Right ventricle myocardium inferior (tissue), 1 donor: ENCODE measurements at places on chromosomes 5 and 9. TPM values are rescaled to one million over a fixed set of nuclear protein-coding genes. Genes with fewer than 3 reads are reported as not detected.

CARTPT gene
- total RNA-seq = not detected

ABLIM3 gene
- 134 TPM for total RNA-seq

DNA sequence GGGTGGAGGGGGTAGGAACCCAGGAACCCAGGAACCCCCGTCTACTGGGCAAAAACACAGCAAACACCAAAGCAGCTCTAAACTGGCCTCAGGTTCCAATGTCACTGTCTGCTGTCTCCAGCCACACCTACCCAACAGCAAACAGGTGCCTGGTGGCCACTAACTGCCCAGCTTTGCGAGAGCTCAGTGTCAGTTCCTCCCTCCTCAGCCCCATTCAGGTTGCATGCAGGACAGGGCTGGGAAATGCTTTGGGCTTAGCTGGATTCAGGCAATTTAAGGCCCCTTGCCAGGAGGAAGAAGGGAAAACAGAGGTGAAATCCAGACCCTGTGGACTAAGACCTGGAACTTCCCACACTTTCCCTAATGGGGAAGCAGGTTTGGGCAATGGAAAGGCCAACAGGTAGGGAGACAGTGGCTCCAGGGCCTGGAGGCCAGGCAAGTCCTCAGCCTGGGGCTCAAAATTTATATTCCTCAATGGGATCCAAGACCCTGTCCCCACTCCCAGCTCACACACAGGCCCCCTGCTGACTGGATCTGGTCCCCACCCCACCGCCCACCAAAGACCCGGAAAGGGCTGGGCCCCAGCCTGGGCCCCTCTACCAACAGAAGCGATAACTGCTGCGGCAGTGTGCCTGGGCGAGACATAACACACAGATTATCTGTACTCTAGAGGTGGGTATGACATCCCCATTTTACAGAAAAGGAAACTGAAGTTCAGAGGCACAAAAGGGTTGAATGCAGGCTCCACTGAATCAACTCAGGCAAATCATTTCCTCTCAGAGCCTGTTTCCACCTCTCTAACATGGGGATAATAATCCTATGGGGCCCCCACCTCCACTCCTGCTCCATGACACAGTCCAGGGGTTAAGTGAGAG, 3.5 kb downstream of the EEIG1 start:
- no peak for DNase-seq

ACTBL2 gene
- total RNA-seq = not detected

DNA sequence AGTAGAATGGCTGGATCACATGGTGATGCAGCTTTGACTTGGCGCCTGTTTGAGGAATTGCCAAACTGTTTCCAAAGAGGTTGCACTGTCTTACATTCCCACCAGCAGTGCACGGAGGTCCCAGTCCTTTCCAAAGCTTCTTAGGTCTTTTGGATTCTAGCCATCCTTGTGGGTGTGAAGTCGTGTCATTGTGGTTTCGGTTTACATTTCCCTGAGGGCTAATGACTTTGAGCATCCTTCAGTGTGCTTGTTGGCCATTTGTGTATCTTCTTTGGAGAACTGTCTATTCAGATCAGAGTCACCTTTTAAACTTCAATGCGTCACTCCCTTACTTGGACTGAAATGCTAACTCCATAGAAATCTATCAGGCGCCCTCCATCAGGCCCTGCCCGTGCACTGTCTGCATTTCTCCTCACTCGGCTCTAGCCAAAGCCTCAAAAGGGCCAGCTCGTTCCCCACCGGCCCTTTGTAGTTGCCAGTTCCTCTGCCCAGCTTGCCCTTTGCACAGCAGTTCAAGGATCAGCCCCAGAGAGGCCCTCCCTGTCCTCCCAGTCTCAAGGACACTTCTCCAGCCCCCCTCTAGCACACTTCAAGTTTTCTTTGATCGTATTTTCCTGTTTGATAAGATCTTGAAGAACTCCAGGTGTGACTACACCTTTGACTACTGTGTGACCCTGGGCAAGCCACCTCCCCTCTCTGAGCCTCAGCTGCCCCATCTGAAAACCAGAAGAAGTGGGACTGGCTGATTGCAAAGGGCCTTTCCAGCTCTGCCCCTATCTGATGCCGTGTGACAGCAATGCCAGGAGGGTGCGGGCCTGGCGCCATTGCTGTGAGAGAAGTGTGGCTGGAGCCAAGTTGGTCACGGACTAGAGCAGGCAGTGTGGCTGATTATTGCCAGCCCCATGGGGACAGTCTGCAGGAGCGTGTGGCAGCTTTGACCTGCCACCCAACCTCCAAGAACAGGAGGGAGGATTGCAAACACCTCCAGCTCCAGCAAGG, 5.6 kb downstream of the HRH2 start:
- peak; percentile 76 for DNase-seq

RFESD gene
- total RNA-seq = 3.0 TPM

GRCh38 chr5:7634837-7635236, 216.1 kb downstream of the CFAP90 start:
- no peak for DNase-seq

FOXD4L4 gene
- total RNA-seq = not detected

UBQLN1 gene
- total RNA-seq = 78.7 TPM

DCAF12 gene
- 17.6 TPM for total RNA-seq

- no peak for DNase-seq
Measured at GRCh38 chr5:131363811-131364506, 100.1 kb downstream of the CDC42SE2 start.

DNA sequence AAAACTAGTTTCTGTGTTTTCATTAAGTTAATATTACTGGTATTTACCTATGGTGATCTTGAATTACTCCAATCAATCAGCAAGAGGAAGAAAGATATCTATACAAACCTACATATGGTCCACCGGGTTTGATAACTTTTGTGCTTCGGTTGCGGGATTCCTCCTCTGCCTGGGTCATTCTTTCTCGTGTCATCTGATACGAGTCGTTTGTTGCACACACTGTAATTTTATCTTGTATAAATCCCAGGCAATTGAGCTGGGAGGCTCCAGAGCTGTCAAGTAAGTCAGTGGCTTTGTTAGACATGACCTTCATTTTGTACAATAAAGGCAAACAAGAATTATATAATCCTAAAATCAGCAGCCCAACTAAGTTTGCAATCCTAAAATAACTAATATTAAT, 48.0 kb downstream of the ELL2 start:
- no peak for DNase-seq

TAF11L10 gene
- not detected for total RNA-seq

DNA sequence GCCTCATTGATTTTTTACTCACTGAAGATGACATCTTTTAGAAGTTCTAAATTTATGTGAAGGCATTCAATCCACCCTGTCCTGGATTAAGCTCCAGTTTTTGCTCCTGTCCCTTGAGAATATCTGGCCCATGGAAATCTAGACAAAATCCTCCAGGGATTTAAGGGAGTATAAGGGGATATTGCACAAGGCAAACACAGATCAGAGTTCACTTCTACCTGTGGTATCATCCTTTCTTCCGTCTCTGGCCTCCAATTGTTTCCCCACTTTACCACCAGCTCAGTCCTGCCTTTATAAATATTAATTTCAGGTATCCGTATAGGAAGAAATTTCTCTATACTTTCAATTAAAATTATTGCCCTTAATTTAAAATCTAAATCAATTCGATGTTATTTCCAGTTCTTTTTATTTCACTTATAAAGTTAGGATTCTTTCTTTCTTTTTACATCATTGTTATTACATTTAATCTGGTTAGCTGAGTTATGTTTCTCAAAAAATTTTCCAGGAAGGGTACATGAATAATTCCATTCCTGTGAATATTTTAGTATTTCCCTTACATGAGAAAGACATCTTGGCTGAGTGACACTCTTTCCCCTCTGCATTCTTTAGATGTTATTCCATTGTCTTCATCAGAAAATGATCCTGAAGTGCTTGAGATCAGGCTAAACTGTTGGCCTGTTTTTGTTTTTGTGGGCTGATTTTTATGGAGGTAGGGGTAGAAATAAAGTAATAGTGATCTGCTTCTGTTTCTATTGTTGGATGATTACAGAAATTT, 194.3 kb upstream of the MAP3K1 start:
- DNase-seq = no peak

KCNV2 gene
- not detected for total RNA-seq
